ENCODE measurements at places on chromosomes 4 and X.
A peak's percentile ranks its signal among the peaks of the same experiment; 100 is the strongest.

DNA sequence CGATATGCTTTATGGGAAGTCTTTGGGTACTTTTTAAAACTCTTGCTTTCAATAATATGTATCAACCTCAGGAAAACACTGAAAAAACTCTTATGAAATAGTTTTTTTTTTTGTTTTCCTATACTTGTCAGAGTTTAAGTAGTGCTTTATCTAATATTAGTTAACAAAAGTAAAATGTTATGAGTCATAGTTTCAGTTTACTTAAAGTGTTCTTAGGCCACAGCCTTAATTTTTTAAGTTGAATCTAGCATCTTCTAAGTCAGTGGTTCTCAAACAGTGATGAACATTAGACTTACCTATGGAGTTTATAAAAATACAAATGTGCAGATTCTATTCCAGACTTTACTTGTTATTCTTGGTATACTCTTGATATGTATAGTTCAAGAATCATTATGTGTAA lies 26.3 kb upstream of the ADGRL3 start:
- DNase-seq, result no peak

GRCh38 chrX:150696866-150697265 lies 3.7 kb downstream of the MTMR1 start:
- DNase-seq, result no peak

GRCh38 chrX:154840856-154841255 lies 6.4 kb upstream of the SMIM9 start:
- DNase-seq, result peak; percentile 37

GRCh38 chr4:22091352-22091717 lies 142.8 kb upstream of the KCNIP4 start:
- no peak for DNase-seq

GRCh38 chr4:9765091-9765490 lies 16.3 kb upstream of the DRD5 start:
- no peak for DNase-seq

DNA sequence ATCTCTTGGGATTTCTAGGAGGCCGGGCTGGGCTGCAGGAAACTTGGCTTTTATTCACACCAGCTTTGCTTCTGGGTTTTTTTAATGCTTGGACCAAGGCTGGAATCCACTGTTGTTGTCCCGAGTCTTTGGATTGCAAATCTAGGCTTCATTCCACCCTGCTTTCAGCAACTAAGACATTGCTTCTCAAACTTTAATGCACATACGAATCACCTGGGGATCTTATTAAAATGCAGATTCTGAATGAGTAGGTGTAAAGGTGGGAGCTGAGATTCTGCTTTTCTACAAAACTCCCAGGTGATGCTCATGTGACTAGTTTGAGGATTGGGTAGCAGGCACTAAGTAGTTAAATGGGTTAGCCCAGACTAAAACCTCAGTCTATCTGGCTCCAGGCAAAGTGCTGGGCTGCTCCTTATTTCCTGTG lies 39.2 kb upstream of the GPC4 start:
- DNase-seq, result no peak

GRCh38 chr4:155597933-155598451 lies 68.7 kb upstream of the GUCY1A1 start:
- DNase-seq, result no peak

DNA sequence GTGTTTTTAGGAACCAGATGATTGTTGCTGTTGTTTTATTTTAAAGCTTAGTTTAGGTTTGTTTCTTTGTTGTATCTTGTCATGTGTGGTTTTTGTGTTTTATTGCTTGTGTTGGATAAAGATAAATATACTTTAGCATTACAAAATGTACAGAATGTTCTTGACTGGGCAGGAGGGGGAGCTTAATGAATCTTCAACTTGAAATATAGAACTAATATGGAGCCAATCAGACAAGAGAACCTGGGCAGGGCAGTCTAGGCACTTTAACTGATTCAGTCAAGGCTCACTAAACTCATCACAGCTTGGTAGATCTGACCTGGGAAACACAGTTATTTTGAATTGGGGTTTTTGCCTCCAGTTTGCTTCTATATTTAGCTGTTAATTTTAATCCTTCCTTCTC lies 304.2 kb downstream of the ARHGAP24 start:
- DNase-seq, result peak; percentile 65

DNA sequence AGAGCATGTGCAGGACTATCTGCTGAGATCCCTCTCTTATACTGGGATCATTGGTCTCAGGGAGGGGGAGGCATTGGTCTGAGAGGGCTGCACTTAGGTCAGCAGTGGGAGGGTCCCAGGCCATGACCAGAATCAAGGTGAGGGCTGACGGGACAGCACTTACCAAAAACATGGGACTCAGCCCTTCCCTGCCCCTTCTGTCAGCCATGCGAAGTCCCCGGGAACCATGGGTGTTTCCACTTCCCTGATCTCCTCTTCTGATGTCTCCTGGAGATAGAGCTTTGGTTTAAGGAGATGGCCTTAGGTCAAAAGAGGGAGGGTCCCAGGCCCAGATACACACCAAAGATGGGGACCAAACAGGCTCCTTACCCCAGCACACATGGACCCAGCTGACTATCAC lies 12.9 kb upstream of the HSFX1 start:
- DNase-seq, result no peak

DNA sequence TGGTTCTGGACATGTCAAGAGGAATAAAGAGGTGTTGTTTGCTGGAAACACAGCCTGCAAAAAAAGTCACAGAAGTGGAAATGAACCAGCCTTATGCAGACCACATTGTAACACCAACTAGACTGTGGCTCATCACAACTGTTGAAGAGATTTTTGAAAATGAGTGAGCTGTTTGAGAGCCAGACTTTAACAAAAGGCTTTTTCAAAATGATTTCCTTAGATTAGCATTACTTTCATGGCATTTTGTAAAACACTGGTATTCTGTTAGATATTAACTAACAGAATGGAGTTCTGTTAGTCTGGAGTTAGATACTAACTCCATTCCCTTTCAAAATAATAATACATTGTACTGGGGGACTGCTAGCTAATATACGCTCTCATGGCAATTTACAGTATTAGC lies 60.6 kb upstream of the GABRA2 start:
- DNase-seq, result no peak

- no peak for DNase-seq
These were observed 51.6 kb upstream of the PRDM8 start for GRCh38 chr4:80145739-80146138.

GRCh38 chr4:148632476-148632875 lies 190.3 kb upstream of the NR3C2 start:
- no peak for DNase-seq

DNA sequence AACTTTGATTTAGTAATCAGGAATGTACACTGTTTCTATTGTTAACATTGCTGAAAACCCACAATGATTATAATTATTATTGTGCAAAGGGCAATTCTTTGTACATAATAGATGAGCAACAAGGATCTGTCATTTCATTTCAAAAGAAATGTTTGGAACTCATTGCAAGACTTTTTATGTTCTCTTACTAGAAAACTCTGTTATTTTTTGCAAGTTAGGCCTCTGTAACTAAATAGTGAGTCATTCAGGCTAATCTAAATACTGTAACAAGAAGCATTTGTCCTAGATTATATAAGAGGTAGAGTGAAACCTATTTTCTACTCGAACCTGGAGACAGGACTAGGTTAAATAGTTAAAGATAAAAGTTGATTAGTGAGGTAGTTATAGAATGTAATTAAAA lies 93.2 kb upstream of the FAM47B start:
- DNase-seq, result no peak

- no peak for DNase-seq
These were observed 29.3 kb downstream of the MMGT1 start for GRCh38 chrX:135944486-135944885.

DNA sequence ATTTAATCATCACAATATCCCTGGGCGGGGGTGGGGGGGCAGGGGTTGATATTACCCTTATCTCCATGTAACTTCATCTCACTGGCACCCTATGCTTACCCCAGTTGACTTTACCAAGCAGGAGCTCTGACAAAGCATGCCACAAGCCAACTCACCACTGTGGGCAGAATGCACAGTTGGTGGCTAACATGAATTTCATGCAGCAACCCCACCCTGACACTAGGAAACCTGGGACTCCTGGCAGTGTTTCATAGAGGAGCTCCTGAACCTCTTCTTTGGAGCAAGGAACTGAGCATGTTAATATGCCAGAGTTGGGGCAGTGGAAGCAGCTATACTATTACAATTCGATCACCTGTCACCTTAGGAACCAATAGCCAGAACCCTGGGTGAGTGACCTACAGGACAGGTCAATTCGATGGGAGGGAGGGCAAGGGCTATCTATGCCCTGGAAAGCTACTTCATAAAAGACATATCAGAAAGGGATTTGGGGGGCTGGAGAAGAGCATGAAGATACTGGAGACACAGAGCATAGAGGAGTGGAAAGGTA lies 97.2 kb upstream of the ACSL4 start:
- no peak for DNase-seq

GRCh38 chr4:14008494-14008893 lies 381.0 kb upstream of the BOD1L1 start:
- no peak for DNase-seq

- DNase-seq, result no peak
These were observed 2044.5 kb upstream of the AGA start for GRCh38 chr4:179486570-179487335.

GRCh38 chrX:44744799-44745198 lies 99.0 kb upstream of the DUSP21 start:
- DNase-seq, result no peak
